ENCODE measurements at places on chromosomes 12 and 14.

DNA sequence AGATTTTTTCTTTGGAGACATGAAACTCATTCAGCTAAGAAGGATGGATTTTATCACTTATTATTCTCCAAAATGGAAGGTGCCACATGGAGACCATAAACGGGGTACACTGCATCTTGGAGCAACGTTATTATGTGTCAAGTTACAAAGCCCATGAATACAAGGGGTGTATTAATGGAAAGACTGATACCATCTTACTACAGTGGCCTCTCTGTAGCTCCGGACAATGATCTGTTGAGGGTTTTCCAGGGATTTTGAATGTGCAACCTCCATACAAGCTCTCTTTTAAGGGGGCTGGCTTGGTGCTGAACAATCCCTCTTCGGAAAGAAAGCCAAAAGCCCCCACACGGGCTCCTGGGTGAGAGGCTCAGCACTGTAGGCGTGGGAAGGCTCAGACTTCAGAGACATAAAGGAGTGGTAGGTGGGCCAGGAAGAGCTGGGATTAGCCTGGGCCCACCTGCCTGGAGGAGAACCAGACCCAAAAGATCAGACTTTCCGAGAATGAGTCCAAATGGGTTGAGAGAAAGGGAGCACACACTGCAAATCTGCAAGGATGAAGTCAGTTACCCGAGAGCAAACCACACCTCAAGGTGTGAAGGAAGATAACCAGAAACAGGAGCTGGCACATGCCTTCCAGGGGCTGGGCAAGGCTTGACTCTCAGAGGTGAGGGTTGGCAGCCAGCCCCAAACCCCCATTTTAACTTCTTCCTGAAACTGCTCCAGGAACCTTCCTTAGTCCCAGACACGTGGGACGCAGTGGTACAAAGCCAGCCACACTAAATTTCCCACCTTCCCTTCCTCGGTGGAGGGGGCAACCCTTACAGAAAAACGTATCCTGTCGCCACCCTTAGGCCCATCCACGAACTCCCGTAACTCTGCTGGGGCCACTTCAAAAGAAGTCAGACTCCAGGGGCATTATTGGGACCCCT is 1.5 kb downstream of the VPS37B start:
- DNase-seq, result no peak

DNA sequence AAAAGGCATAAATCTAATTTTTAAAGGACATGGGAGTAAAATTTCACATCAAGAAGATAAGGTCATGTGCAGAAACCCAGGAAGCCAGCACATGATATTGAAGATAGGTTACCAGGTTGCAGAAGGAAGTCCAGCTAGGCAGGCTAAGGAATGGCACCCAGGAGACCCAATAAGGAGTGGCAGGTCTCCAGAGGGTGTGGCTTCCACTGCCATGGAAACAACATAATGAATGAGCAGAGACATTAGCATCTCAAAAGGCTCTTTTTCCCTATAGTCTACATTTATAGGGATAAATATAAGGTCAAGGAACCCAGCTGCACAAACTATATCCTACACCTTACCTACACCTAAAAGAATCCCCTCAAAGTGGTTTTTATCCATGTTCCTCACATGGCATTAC is 275.9 kb downstream of the RPS29 start:
- DNase-seq, result no peak

DNA sequence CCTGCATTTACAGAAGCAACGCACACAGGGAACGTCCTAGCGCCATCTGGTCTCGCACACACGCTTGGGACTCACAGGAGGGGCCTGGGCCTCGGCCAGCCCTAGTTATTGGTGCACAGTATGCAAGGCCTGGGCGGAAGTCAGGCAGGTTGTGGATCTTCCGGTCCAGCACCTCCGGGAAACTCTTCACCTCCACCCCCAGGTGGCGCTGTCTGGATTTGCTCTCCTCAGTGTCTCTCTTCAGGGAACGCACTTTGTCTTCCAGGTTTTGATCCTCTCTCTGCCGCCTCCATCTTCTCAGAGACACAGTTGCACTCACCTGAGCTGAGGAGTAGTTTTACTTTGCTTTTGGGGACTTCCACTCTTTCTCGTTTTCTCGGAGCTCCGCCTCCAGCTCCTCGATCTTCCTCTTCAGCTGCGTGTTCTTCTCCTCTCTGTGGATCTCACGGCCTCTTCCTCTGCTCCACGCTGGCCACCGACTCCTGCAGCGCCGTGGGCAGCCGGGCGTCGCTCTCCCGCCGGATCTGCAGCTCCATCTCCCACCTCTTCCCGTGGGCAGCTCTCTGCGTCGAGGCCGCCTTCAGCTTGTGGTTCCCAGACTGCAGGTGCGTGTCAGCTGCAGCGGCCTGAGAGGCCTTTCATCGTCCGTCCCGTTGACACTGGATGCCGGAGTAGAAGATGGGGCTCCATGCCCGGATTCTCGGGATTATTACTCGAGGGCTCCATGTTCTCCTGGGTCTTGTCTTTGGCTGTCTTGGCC is 933.8 kb downstream of the TMEM121 start:
- peak; percentile 45 for DNase-seq

DNA sequence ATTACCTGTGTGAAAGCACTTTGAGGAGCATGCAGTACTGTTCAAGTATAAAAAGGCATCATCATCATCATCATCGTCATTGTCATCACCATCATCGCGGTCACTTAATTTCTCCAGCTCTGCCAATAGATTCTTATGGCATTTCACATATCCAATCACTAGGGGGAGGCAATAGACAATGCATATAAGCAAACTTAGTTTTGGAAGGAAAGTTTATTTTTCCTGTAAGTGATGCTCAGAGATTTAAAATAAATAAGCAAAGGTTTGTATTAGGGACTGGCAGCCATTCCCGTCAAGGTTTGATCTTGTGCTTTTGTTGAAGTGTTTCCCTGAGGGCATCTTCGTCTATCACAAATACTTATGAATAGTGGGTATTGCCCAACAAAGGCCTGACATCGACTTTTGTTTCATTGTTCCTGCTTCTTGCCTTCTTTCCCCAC is 127.4 kb downstream of the KTN1 start:
- DNase-seq, result no peak

GRCh38 chr14:104827177-104828055 is 26.5 kb downstream of the ZBTB42 start:
- peak; percentile 38 for DNase-seq

DNA sequence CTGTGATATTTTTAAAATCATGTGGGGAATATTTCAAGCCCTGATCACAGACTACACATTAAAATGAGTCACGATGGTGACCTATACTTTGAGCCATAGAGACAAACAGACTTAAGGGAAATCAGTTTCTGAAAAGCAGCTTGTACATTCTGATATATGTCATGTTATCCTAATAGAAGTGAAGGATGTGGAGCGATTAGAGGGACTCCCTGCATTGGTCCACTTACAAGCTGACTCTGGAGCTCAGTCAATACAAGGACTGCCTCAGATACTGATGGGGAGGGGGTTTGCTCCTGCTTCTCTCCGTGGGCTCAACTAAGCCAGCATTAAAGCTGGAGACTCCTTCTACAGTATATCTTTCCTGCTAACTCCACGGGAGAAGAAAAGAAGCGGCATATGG is 173.5 kb downstream of the ALG10B start:
- DNase-seq, result no peak

- no peak for DNase-seq
These were observed 19.0 kb downstream of the SPRING1 start for GRCh38 chr12:116718655-116719454.

GRCh38 chr12:71684081-71684480 is 1.8 kb upstream of the TMEM19 start:
- no peak for DNase-seq

DNA sequence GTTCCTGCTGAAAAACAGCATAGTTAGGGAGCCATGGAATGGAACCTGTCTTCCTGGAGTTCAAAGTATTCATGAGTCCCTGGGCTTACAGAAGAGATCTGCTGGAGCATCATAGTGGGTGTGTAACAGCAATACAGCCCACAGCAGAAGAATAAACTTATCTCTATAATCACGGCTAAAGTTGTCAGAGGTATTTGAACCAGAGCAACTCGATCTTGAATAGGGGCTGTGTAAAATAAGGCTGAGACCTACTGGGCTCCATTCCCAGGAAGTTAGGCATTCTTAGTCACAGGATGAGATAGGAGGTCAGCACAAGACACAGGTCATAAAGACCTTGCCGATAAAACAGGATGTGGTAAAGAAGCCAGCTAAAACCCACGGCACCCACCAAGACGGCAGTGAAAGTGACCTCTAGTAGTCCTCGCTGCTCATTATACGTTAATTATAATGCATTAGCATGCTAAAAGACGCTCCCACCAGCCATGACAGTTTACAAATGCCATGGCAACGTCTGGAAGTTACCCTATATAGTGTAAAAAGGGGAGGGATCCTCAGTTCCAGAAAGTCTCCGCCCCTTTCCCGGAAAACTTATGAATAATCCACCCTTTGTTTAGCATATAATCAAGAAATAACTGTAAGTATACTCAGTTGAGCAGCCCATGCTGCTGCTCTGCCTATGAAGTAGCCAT is 223.4 kb downstream of the PCNX1 start:
- DNase-seq, result no peak

GRCh38 chr12:41942354-41942753 is 202.3 kb downstream of the GXYLT1 start:
- DNase-seq, result no peak

DNA sequence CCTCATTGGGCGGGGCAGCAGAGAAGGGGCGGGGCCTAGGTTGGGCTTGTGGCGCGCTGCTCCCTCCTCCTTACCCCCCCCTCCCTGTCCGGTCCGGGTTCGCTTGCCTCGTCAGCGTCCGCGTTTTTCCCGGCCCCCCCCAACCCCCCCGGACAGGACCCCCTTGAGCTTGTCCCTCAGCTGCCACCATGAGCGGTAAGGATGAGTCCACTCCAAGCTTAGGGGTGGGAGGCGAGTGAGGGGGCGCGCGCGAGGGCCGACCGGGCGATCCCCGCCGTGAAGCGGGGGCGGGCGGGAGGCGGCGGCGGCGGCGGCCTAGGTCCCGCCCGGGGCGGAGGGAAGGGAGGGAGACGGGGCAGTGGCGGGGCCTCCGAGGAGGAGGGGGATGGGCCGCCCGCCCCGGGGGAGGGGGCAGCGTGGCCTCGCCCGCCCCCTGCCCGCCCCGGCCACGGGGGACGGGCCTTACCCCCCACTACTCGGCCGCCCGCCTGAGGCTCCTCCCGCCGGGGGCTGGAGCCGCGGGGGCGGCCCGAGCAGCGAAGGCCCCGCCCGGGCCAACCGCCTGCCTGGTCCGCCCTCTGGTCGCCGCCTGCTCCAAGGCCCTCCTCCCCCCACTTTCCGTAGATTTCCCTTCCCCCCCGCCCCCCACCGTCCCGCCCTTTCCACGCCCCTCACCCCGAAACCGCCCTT is at the start of gene SP1:
Gene SP1, plus strand, starts transcription at position 73 of the 690 bp plus-strand sequence. Its CDS starts 116 bp downstream, at position 189.
- peak; percentile 92 for DNase-seq

DNA sequence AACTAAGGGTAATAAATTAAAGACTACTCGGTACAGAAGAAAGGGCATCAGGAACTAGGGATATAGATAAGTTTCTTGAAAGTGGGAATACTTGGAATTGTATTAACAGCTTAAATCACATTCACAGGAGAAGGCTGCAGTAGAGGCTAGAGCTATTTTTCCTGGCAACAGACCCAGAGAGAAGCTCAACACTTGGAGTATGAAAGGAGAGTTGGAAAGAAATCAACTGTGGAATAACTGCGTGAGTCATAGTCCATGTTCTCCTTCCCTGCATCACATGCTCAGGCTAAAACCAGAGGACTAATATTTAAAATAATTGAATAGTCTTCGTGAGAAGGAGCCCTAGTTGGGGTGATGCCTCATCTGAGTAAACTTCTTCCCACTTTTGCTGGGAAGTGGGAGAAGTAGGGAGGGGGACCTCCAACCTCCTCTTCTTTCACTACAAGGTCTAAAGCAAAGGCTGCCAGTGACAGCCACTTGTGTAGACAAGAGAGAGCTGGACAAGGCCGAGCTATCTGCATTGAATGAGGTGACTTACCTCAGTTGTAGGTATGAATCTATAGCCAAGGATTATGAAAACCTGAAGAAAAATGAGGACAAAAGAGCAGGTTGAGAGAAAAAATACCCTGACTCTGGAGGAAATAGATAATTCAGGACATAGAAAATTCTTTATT is 32.7 kb downstream of the DYRK2 start:
- no peak for DNase-seq

DNA sequence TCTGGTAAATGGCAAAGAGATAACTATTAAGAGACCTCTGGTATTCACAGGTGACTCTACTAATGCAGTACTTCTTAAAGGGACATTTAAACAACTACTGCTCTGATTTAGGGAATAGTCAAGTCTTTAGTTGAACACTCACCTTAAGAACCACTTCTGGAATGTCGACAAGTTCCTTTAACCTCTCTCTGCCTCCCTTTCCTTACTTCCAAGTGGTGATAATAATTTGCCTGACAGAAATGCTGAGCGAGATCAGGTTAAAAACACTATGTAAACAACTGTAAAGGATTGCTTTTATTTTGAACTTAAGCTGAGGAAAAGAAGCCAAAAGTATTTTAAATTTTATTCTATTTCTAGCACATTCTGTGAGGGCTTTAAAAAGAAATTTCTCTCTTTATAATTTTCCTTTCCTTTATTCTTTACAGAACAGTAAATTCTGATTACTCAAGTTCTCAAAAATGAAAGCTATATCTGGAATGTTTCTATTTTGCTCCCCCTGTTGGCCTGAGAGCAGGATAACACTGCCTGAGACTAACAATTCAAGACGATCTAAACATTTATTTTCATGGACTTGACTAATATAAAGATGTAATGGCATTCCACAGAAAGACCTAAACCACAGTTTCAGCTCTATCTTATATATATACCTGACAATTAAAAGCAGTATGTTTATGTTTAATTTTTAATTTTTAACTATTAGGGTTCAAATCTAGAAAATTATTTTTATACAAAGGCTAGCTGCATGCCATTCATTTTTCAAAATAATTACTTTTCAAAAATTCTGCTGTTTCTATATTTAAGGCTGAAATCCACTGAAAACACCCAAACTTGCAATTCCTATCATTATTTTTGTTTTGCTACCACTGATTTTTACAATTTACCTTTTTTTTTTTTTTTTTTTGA is 29.2 kb downstream of the ZCCHC8 start:
- no peak for DNase-seq

GRCh38 chr12:61993734-61994345 is 266.4 kb upstream of the USP15 start:
- DNase-seq, result no peak

- no peak for DNase-seq
These were observed 1.2 kb downstream of the RPLP0 start for GRCh38 chr12:120199595-120200306.

DNA sequence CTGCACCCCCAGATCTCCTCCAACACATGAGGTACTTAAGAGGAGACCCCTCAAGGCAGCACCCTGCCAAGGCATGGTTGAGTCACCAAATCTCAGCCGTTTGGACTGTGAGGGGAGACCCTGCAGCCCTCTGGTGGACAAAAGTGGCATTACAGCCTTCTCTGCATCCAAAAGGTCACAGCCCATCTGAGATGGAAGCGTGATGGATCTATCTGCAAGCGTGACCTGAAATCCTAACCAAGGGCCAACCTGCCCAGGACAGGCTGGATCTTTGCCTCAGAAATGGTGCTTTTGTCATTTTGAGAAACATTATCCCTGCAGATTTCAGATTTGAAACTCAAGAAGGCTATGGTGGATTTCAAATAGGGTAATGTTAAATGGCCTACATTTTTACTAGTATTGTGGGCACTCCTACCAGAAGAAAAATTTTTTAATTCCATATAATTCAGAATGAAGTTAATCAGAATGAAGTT is 23.7 kb upstream of the DHRS4 start:
- peak; percentile 66 for DNase-seq

GRCh38 chr12:124493809-124494750 is 73.3 kb downstream of the NCOR2 start:
- peak; percentile 11 for DNase-seq
